ENCODE measurements at places on chromosomes 16 and 17.

DNA sequence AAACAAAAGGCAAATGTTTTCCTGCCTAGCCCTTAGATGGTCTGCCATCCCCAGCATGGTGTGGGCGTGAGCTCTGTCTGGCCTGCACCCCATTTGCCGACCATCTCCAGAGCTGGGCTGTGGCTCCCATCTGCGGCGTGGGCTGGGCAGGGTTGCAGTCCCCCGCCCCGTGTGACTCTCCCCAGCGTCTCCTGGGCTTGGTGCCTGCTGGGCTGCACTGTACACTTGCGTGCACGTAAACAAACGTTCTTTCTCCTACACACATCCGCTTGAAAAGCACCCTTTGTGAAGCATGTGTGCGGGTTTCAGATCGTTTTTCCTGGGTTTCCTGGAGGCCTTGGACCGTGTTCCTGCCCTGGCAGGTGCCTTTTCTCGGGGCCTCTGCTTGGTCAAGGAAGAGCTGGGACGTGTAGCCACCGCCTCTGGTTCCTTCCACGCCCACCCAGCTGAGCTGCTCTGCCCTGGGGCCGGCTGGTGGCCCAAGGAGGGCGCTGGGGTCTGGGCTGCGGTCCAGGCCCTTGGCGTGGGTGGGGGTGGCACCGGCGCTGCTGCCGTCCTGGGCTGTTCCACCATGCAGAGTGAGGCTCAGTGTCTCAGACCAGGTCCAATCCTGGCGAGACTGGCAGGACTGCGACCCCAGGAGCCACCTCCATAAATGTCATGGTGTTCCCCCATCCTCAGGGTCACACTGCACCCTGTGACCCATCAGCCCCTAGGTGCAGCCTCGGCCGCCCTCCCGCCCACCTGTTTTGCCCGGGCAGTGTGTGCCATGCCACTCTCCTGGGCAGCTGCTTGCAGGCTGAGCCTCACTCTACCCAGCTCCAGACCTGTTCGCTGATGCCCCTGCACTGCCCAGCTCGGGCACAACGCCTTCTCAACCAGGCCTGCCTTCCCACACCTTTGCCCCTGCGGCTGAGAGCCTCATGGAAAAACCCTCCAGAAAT lies 9.9 kb upstream of the BAIAP3 start:
- DNase-seq: no peak

GRCh38 chr17:47741109-47741792 lies 8.2 kb downstream of the TBX21 start:
- DNase-seq: no peak

- no peak for DNase-seq
Measured at GRCh38 chr17:56424543-56425044, 168.9 kb upstream of the NOG start.

DNA sequence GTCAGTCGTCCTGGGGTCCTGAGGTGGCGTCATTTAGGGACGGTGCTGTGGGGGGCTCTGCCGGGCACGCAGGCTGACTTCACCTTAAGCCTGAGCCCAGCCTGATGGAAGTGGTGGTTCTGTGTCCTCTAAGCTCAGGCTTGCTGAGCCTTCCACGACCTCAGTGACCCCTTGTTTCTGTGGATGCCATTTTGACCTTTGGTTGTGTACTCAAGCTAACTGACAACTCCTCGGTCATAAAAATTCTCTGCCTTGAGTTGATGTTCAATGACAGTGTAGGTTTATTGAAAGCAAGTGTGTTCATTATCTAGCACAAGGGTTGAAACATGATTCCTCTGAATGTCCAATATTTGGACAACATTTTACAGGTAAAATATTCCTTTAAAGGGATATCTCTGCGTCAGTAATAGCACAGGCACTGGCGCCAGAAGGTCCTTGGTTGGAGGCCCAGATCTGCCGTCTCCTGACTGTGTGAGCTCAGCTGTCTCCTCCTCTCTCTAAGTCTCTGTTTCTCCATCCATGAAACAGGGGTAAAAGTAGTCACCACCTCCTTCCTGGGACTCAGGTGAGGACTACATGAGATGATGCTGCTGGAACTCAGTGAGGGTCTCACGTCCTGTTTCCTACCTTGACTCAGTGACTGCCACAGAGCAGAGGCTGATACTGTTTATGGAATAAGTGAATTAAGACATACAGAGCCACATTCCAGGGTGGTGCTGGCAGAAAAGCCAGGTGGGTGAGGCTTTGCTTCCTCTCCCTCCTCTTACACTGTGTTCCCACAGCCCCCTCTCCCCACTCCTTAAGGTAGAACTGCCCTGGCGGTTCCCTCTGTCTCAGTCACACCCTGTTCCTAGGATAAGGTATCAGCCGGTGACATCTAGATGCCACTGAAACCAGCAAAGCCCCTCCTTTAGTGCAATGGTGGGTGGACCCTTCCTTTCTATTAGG lies 75.7 kb downstream of the IRF8 start:
- no peak for DNase-seq

- DNase-seq: no peak
Measured at GRCh38 chr16:82118749-82119148, 51.3 kb downstream of the MPHOSPH6 start.

DNA sequence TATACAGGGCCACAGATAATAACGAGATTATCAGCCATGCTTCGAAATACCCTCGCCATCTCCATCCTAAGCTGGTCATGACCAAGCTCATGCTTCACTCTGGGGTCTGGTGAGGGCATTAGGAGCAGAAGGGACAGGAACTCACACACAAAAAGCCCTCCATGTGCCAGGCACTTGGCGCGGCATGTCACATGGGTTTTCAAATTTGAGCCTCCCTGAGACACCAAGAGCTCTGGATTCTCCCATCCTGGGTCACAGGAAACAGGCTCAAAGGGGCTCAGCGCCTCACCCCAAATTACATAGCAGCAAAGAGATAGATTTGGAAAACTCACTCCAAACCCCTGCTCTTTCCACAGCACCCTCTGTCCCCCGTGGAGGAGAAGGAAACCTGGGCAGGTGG lies 239.5 kb downstream of the GSG1L start:
- no peak for DNase-seq

- no peak for DNase-seq
Measured at GRCh38 chr16:81830845-81831540, 51.9 kb downstream of the PLCG2 start.

Data from choroid plexus epithelial cell (primary cell).